Activated CD8-positive, alpha-beta T cell treated with anti-CD3 and anti-CD28 coated beads, Interleukin-2, amount 10 ng/mL, durations not matched to agents 7 days and 5 days (primary cell): ENCODE measurements at places on chromosomes 2 and 18. TPM values are rescaled to one million over a fixed set of nuclear protein-coding genes. Genes with fewer than 3 reads are reported as not detected.

TSPYL6 gene
- total RNA-seq = not detected

INHBB gene
- not detected for total RNA-seq

DNA sequence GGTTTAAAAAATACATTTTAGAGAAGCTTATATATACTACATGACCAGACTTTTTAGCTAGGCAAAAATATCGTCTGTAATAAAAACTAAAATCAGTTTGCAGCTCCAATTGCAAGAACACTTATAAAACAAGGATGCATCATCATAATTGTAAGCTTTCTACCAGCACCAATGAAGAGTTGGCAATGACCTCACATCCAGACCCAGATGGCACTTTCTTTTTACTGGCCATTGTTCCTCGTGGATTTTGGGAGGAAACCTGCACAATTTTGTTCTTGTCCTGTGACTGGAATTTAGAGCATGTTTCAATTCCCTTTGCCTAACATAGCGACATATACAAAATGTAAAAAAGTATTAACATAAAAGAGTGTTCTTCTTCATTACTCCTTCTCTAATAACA is 174.3 kb downstream of the ZNF521 start:
- DNase-seq = no peak
- no peak overlapping the region for H3K27ac ChIP-seq
- H3K36me3 ChIP-seq = no peaks in the 10 kb centered on the region
- no peak overlapping the region for H3K4me3 ChIP-seq
- H3K27me3 ChIP-seq = peaks cover 6% of the 10 kb centered on the region
- no peaks in the 10 kb centered on the region for H3K4me1 ChIP-seq

- no peaks in the 10 kb centered on the region for H3K36me3 ChIP-seq
- no peak overlapping the region for H3K4me3 ChIP-seq
- H3K27ac ChIP-seq = no peak overlapping the region
Measured at GRCh38 chr2:33706410-33706809, 107.3 kb upstream of the FAM98A start.

CLASP1 gene
- 62.3 TPM for total RNA-seq

LOXL3 gene
- 0.23 TPM for total RNA-seq

KLHL29 gene
- total RNA-seq = 4.1 TPM

FBXO48 gene
- 2.4 TPM for total RNA-seq

GREB1L gene
- total RNA-seq = not detected

- no peaks in the 10 kb centered on the region for H3K36me3 ChIP-seq
- H3K4me1 ChIP-seq = no peaks in the 10 kb centered on the region
- H3K27ac ChIP-seq = no peak overlapping the region
Measured at GRCh38 chr2:2877427-2877826, 500.2 kb downstream of the EIPR1 start.

PKDCC gene
- total RNA-seq = not detected

GRCh38 chr2:56077359-56077915 is 106.4 kb upstream of the CCDC85A start:
- H3K36me3 ChIP-seq = no peaks in the 10 kb centered on the region
- no peak for DNase-seq
- H3K4me1 ChIP-seq = no peaks in the 10 kb centered on the region
- H3K27ac ChIP-seq = no peak overlapping the region
- H3K4me3 ChIP-seq = no peak overlapping the region
- no peaks in the 10 kb centered on the region for H3K27me3 ChIP-seq

- H3K36me3 ChIP-seq = no peaks in the 10 kb centered on the region
- H3K4me3 ChIP-seq = no peak overlapping the region
- H3K27ac ChIP-seq = no peak overlapping the region
- DNase-seq = peak; percentile 59
- no peaks in the 10 kb centered on the region for H3K4me1 ChIP-seq
Measured at GRCh38 chr2:72993147-72993932, 76.0 kb downstream of the EMX1 start.

C2orf92 gene
- 4.0 TPM for total RNA-seq

UGT1A10 gene
- total RNA-seq = not detected

RTKN gene
- 0.57 TPM for total RNA-seq

DNA sequence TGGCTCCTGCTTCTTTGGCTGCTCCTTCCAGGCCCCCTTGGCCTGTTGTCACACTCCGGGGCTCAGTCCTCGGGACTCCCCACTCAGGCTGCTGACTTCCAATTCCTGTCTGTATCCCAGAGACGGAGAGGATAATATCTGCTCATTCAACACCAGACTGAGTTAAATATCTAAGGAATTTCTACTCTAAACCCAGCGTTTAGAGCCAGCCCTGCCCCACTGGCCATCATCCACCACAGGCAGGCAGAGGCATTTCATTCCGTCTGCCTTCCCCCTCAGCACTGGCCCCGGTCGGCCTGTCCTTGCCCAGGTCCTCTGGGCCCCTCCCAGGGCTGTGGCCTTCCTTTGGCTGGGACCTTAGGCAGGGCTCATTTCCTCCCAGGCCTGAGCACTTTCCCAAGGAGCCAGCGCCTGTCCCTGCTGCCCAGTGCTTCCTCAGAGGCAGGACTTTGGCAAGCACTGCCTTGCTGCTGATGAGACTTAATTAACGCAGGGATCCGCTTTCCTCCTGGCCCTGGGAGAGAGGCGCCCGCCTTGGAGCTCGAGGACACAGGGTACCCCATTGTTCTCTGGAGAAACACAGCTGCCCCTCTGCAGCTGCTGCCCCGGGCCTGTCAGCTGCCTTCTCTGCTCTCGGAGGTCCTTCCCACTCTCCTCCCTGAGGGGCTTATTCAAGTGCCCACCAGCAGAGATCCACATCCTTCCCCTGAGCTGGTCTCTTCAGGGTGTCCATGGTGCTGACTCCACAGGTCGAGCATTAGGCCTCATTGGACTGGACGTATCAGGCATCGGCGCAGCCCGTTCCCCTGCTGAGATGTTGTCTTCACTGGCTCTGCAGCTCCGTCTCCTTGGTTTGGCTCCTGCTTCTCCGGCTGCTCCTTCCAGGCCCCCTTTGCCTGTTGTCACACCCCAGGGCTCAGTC is 42.8 kb downstream of the ATOH8 start:
- H3K4me1 ChIP-seq = peaks cover 2% of the 10 kb centered on the region
- H3K4me3 ChIP-seq = no peak overlapping the region

DNA sequence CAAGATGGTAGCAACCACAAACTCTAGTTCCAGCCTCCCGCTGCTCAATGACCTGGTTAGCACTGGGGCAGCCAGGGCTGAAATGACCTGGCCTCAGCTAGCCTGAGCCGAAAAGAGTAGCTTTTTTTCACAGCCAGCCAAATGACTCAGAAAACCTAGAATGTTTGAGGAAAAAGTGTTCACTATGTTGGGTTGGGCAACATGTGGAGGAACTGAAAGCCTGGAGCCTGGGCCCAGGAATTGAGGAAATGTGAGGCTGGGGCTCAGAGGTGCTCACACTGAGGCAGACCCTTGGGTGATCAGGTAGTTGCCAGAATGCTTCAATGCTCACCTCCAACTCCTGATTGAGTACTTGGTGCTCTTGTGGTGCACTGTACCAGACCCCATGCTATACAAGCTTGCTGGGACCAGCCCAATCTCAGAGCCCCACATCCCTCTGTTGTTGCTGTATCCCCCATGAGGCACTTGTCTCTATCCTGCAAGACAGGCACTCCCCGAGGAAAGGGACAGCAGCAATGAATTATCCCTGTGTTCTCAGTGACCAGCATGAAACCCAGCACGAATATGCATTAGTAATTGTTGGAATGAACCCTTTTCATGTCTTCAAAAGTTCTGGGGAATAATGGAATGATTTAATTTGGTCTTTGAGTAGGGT is 116.2 kb downstream of the USP34 start:
- no peak for DNase-seq
- no peak overlapping the region for H3K4me3 ChIP-seq
- H3K27ac ChIP-seq = no peak overlapping the region
- H3K36me3 ChIP-seq = peaks cover 57% of the 10 kb centered on the region
- peaks cover 10% of the 10 kb centered on the region for H3K4me1 ChIP-seq
- no peaks in the 10 kb centered on the region for H3K27me3 ChIP-seq

DDX18 gene
- total RNA-seq = 77.7 TPM

CD207 gene
- not detected for total RNA-seq

DNA sequence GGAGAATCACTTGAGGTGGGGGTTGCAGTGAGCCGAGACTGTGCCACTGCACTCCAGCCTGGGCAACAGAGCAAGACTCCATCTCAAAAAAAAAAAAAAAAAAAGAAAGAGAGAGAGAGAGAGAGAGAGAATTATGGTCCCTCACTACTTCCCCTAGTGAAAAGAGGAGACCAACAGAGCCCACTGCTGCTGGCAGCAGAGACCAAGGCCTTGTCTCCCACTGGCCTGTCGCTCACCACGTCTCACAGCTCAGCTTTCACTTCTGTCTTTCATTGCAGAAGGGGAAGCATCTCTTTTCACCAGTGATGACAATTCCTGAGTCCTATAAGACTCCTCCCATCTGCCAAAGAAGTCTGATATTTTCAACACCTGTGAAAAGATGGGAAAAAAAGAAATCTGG is 81.3 kb downstream of the CLHC1 start:
- no peak overlapping the region for H3K27ac ChIP-seq
- DNase-seq = no peak
- no peaks in the 10 kb centered on the region for H3K4me1 ChIP-seq
- H3K4me3 ChIP-seq = no peak overlapping the region
- H3K27me3 ChIP-seq = no peaks in the 10 kb centered on the region

DNA sequence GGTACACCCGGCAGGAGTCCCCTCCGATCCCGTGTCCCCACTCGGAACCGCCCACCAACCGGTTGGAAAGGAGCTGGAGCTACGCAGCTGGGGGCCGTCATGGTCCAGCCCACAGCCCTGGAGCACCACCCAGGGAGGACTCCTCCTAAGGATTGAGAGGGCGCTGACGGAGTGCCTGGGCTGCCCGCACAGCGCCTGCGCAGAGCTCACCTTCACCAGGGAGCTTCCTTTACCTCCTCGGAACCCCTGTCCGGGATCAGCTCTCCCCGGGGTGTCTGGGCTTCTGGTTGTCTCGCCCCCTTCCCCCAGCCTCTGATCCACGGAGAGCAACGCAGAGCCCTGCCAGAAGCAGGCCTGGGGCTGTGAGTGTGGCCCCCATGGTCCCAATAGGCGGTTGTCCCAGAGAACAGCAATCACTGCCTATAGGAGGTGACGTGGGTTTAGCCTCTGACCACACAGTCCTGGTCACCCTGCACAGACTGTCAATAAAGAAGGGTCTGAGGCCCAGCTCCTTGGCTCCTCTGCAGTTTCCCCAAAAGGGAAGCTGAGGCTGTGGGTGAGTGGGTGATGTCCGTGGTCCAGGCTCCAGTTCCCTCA is 14.6 kb downstream of the ALPG start:
- no peak overlapping the region for H3K4me3 ChIP-seq
- peaks cover 46% of the 10 kb centered on the region for H3K27me3 ChIP-seq
- DNase-seq = no peak
- H3K27ac ChIP-seq = no peak overlapping the region
- peaks cover 13% of the 10 kb centered on the region for H3K4me1 ChIP-seq
- peaks cover 4% of the 10 kb centered on the region for H3K36me3 ChIP-seq

DNA sequence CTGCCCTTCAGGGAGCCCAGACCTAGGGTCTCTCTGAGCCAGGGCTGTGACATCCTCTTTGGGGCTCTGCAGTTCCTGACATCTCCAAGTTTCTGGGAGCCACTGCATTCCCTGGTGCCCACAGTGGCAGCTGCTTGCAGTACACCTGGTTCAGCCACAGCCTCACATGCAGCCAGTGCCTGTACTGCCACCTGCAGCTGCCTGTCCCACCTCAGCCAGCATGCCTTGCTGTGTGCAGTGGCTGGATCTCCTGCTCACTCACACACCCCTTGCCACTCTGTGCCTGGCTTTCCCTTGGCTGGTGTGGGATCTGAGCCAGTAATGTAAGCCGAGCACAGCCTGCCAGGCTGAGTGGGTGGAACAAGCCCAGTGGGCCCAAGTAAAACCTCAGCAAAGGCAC is 1288.7 kb downstream of the CNTNAP5 start:
- H3K27me3 ChIP-seq = no peaks in the 10 kb centered on the region
- H3K4me1 ChIP-seq = no peaks in the 10 kb centered on the region
- no peak overlapping the region for H3K27ac ChIP-seq
- H3K36me3 ChIP-seq = no peaks in the 10 kb centered on the region
- DNase-seq = no peak
- H3K4me3 ChIP-seq = no peak overlapping the region

DNA sequence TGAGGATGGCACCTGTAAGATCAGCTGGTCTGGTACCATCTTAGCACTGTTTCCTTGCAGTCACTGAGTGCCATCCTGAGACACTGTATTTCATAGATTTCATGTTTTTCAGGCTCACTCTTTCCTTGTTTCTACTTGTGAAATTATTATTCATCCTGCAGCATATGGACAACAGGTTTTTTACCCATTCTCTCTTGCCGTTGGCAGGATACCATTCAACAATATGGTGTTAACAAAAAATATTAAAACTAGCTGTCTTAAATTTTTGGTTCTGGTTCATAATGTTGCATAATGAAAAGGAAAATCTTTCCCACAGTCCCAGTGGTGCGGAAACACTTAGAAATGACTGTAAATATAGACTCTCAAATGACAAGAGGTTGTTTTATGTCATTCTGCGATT is 23.1 kb upstream of the ATG16L1 start:
- peaks cover 1% of the 10 kb centered on the region for H3K36me3 ChIP-seq
- peaks cover 55% of the 10 kb centered on the region for H3K4me1 ChIP-seq
- no peak for DNase-seq

WDR75 gene
- 42.8 TPM for total RNA-seq

DNA sequence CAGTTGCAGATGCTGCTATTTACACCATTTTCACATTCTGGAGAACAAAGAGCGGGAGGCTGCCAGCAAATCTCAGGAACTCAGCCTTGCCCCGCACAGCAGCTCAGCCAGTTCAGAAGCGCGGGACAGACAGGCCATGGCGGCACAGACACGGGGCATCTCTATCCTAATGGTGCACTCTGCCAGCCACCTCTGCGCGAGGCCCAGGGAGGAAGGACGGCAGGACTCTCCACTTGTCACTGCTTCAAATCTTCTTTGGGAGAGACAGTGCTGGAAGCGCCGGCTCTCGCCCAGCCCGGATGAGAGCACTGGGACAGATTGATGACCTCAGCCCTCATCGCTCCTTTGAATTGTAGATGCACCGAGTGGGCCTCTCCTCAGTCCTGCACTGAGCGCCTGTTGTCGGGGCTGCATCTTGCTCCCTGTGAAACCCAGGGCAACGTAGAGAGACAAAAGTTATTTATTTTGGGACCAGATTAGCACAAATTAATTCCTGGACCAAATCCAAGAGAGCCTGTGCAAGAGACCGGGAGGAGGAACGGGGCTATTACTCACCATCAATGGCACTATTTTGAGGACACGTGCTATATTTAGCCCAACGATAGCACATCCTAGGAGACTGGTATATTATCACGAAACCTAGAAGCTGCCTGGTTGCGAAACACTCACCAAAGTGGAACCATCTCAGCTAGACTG is 211.4 kb upstream of the SMIM21 start:
- no peak overlapping the region for H3K4me3 ChIP-seq
- H3K4me1 ChIP-seq = no peaks in the 10 kb centered on the region
- H3K27ac ChIP-seq = no peak overlapping the region
- H3K27me3 ChIP-seq = no peaks in the 10 kb centered on the region
- DNase-seq = no peak

- H3K27me3 ChIP-seq = no peaks in the 10 kb centered on the region
- H3K4me1 ChIP-seq = no peaks in the 10 kb centered on the region
- H3K27ac ChIP-seq = no peak overlapping the region
- no peaks in the 10 kb centered on the region for H3K36me3 ChIP-seq
- no peak for DNase-seq
- no peak overlapping the region for H3K4me3 ChIP-seq
Measured at GRCh38 chr18:4721545-4721944, 266.4 kb upstream of the DLGAP1 start.

- no peaks in the 10 kb centered on the region for H3K4me1 ChIP-seq
- no peak overlapping the region for H3K27ac ChIP-seq
- no peak overlapping the region for H3K4me3 ChIP-seq
- DNase-seq = no peak
- H3K36me3 ChIP-seq = no peaks in the 10 kb centered on the region
- no peaks in the 10 kb centered on the region for H3K27me3 ChIP-seq
Measured at GRCh38 chr2:115305712-115306111, 863.3 kb downstream of the DPP10 start.

GRCh38 chr2:207663870-207664545 is 38.8 kb upstream of the METTL21A start:
- no peaks in the 10 kb centered on the region for H3K36me3 ChIP-seq
- H3K27me3 ChIP-seq = no peaks in the 10 kb centered on the region
- no peak overlapping the region for H3K4me3 ChIP-seq
- DNase-seq = no peak
